Stimulated activated CD4-positive, alpha-beta T cell treated with anti-CD3 and anti-CD28 coated beads, Interleukin-1b, Interleukin-23, amount 100 ng/mL, for 24 hours (primary cell): ENCODE measurements at places on chromosomes 11 and 22.

DNA sequence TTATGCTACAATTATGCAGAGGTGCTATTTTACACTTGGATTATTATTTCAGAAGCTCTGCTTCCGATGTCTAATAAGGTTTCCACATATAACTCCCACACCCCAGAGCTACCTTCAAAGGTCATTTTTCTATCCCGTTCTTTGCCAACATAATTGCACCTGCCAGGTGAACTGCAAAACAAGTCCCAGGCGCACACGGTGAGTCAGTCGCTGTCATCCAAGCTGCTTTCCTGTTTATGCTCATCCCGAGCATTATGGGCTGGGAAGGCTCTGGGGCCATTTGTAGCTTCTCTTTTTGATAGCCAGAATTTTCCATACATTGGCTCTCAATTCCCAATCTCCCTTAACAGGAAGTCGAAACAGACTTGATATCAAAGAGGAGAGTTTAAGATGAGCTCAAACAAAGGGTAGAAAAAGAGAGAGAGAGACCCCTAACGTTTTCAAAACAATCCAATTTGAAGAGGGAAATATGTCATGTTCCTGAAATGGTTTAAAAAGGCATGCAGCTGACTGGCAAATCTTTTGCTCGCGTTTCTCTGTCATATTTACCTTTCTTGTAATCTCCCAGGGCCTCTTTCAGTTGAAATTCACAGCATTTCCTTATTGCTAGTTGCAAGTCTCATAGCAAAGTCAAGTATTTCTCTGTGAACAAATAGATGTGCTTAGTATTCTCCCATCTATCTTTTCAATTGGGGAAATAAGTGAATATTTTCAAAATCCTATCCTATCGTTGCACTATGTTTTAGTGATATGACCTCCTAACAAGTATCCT lies 815.9 kb downstream of the KCNA4 start:
- no peak for DNase-seq

GRCh38 chr11:94782446-94782845 lies 14.3 kb downstream of the AMOTL1 start:
- DNase-seq: no peak

DNA sequence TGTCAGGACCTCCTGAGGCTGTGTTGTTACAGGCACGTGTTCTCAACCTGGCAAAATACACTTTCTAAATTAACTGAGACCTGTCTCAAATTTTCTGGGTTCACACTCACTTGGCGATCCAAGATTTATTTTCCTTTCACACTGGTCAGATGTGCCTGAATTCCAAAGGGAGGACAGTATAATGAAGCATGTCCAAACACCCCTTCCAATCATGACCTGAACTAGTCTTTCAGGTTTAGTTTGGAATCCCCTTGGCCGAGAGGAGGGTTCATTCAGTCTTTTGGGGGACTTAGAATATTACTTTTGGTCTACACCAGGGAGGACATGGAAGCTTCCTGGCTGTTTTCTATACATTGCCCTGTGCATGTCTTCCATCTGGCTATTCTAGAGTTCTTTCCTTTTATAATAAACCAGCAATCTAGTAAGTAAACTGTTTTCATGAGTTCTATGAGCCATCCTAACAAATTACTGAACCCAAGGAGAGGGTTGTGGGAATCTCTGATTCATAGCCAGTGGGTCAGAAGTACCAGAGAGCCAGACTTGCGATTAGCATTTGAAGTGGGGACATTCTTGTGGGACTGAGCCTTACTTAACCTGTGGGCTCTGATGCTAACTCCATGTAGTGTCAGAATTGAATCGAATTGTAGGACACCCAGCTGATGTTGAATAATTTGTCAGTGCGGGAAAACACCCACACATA lies 14.8 kb upstream of the TMEM216 start:
- no peak for DNase-seq

DNA sequence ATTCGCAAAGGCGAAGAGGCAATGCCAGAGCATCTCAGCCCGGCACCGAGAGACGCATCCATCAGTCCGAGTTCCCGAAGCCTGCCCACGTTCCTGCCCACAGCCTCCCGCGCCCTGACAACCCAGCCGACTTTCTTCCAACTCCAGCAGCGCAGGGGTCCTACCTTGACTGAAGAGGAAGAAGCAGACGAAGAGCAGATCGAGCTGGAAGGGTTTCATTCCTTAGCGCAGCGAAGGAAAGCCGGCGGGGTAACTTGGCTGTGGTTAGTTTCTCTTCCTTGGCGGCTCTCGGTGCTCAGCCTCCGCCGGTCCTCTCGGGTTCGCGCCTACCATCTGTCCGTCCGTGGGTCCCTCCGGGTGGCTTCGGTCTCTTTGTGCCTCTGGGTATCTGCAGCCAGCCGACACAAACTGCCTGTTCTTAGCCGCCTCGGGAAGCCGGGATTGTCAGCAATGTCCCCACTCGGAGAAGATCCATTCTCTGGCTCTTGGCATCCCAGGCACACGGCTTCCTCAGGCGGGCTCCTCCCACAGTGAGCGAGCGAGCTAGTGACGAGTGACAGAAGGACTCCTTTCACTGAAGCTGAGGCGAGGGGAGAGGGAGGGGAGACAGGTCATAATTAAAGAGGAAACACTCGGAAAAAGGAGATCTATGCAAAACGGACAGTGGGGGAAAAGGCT lies at the start of gene KIRREL3:
TSS of gene KIRREL3 (minus strand) at position 480 of the 678 bp plus-strand sequence.
- no peak for DNase-seq

GRCh38 chr11:65708451-65708850 lies 3.6 kb upstream of the KAT5 start:
- DNase-seq: no peak

- no peak for DNase-seq
These were observed 33.1 kb downstream of the TNRC6B start for GRCh38 chr22:40210818-40211217.

- no peak for DNase-seq
These were observed 1995.6 kb upstream of the RAG2 start for GRCh38 chr11:38593649-38594048.

GRCh38 chr11:46526216-46527215 lies 67.3 kb downstream of the AMBRA1 start:
- no peak for DNase-seq

DNA sequence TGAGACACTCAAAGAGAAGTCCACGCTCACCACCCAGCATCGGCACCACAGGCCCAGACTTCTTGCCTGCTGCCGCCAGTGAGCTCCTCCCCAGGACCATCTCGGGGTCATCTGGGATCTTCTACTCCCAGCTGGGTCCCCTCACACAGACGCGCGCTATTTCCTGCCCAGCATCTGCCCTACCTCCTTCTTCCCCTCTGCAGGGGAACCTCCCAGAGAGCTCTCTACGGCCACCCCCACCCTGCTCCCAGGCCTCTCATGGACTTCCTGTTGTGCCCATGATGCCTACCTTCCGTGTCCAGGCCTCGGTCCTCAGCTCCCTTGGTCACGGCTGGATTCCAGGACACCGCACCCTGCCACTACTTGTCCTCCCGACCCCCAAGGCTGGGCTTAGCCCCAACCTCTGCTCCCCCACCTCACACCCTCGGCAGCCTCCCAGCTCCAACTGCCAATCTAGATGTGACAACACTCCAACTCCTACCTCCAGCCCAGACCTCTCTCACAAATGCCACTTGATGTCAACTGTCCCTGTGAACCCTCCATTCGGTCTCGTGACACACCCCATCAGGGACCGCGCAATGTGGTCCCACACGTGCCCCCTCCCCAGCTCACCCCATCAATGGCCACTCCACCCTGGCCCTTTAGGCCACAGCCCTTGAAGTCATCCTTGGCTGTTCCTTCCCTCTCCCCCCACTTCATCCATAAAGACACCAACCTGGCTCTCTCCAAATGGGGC lies 45.3 kb downstream of the SGSM3 start:
- DNase-seq: no peak

- DNase-seq: no peak
These were observed 33.1 kb upstream of the SEPTIN5 start for GRCh38 chr22:19680911-19681862.

DNA sequence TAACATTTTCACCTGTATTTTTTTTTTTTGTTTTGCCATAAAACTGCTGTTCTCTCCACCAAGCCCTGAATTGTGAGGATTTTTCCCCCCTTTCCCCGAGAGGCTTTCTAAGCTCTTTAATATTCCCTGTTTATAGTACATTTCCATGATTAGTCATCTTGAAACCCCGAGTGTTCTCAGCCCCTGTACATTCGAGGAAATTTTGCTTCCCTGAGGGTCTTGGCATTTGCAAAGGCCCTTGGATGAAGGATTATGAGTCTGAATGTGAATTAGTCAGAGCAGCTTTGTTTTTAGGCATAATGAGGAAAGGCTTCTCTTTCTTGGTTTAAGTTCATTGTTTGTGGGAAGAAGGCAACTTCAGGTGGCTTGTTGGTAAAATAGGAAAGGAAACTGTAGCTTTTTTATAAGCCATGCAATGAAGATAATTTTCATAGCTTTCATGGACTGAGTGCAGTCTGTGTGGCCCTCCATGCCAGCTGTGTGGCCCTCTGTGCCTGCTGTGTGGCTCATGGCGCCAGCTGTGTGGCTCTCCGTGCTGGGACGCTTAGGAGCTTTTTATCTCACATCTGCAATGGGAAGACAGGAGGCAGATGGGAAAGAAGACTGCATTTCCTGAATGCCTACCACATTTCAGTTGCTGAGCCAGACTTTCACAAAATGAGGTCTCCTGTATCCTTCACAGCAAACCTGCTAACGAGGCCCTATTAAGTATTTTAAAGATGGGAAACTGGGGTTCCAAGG lies 129.0 kb downstream of the TEAD1 start:
- no peak for DNase-seq

DNA sequence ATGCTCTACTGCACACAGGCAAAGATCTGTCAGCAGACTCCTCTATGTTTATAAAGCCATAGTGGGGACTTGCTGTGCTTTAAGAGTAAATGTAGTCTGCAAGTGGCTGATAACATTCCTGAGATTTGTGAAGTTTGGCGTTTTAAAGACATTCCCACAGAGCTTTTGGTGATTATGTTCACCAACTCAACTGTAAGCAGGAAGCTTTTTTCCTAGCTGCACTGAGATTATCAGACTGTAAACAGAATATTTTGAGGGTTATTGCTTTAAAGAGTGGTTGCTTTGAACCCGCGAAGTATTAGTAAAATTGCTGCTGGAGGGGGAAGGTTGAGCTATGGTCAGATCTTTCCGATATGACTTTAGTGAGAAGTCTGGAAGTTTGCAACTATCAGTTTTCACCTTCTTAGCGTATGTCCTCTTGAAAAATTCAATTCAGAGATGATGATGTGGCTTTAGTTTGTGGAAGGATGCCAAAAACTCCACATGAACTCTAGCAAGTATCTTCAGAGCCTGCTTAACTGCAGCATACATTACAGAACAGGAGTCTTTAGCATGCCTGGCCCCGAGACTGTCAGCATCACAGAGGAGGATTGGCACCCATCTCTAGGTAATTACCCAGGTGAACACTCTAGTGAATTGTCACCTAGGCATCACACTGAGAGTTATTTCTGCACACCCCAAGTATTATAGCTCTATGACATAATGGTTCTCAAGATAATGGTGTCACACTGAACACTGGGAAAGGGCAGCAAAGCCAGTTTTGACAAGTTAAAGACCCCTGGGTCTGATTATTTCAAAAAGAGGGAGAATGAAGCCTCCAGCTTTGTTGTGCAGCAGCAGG lies 89.9 kb downstream of the MTNR1B start:
- no peak for DNase-seq

DNA sequence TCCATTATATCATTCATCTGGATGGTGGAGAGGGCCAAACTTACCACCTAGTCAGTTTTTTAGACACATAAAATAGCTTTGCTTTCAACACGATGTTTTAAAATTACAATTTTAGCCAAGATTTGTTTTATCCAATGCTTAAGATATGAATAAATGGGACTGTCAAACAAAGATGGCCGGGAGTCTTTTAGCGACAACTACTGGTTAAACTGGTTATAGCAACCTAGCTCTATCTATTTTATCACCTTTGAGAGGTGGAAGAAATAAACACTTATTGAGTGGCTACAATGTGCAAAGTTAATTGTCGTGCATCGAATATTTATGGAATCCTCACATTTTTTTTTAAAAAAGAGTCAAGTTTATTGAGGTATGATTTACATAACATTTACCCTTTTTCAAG lies 279.8 kb downstream of the MIAT start:
- no peak for DNase-seq

- DNase-seq: no peak
These were observed 9.9 kb upstream of the SLC22A12 start for GRCh38 chr11:64581057-64581523.

- DNase-seq: no peak
These were observed 28.5 kb upstream of the PAK1 start for GRCh38 chr11:77502346-77502905.

- no peak for DNase-seq
These were observed 74.2 kb downstream of the ZBTB16 start for GRCh38 chr11:114133548-114134329.

DNA sequence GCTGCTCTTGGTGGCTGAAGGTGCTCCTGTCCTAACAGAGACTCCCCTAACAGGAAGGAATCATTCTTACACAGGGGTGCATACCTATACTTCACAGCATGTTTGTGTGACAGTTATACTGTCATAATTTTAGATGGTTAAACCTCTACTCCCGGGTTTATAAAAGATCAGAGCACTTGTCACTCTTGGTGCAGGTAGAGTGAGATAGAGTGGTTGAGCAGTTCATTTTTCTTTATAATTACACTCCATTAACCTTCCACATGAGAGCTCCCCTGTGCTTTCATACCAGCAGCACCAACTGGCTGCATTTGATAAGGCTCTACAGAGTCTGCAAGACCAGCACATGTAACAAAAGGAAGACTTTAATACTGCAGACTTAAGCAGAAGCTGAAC lies 72.9 kb downstream of the LARGE2 start:
- no peak for DNase-seq
